PC-9 (cell line): ENCODE measurements at places on chromosomes 7 and 10.

GRCh38 chr7:138208142-138208570 is 131.9 kb downstream of the AKR1D1 start:
- no peak for DNase-seq

GRCh38 chr7:129943352-129943751 is 9.4 kb downstream of the UBE2H start:
- no peak for DNase-seq

- no peak for DNase-seq
Measured at GRCh38 chr7:135232720-135233119, 918 bp upstream of the STRA8 start.

GRCh38 chr7:36214608-36215456 is 61.8 kb downstream of the EEPD1 start:
- DNase-seq: no peak

- DNase-seq: no peak
Measured at GRCh38 chr7:3634396-3634795, 333.3 kb downstream of the SDK1 start.

DNA sequence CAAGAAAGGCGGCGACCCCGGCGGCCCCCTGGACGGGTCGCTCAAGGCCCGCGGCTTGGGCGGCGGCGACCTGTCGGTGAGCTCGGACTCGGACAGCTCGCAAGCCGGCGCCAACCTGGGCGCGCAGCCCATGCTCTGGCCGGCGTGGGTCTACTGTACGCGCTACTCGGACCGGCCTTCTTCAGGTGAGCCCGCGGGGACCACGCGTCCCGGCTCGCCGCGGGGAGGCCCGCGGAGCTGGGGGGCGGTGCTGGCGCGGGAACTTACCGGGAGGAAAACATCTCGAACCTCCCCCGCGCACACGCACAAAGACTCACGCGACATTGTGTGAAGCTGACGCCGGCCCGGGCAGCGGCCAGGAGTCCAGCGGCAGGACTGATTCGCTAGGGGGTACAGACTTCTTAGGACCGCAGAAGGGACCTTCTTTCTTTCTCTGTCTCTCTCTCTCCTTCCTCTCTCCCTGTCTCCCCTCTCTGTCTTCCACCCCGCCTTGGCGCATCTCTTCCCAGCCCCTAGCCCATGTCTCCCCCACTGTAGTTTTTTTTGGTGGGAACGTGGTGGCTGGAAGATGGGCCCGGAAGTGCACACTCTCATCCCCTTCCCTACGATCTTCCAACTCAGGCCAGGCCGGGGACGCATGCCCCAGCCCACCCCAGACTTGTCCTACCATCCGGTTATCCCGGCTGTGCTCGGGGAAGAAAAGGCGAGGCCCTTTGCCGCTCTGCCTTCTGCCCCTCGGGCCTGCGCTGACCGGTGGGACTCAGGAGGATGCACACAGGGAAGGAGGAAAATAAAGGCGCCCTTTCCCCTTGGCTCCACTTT is 1.2 kb downstream of the EN2 start:
- no peak for DNase-seq

GRCh38 chr7:127844707-127845331 is 186.4 kb downstream of the LRRC4 start:
- no peak for DNase-seq

- no peak for DNase-seq
Measured at GRCh38 chr10:75233444-75234016, 2.2 kb downstream of the COMTD1 start.

- no peak for DNase-seq
Measured at GRCh38 chr10:30169342-30169741, 110.0 kb upstream of the JCAD start.

DNA sequence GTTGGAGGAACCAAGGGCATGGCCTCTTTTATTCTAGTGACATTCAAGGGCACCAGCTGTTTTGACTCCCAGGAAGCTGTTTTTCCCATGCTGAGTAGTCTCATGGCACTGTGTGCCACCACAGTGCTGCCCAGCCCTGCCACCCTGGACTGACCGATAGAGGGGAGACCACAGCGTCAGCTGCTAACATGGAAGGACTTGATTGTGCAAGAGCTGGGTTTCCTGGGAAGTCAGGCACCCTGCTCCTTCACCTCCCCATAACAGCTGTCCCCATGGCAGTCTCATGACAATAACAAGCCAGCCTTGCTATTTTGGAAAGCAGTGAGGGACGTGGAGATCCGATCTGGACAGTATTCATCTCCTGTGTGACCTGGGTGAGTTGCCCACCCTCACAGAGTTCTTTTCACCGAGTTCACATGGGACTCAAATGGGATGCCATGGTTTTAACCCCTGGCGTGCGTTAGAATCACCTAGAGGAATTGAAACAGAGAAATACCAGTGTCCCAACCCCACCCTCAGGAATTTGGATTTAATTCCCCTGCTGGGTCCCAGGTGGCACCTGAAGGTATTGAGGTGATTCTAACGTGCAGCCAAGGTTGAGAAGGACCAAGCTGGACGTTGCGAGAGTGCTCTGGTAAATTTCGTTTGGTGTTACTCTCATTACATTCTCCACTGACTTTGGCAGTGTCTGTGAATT is 174.8 kb downstream of the CELF2 start:
- DNase-seq: no peak

DNA sequence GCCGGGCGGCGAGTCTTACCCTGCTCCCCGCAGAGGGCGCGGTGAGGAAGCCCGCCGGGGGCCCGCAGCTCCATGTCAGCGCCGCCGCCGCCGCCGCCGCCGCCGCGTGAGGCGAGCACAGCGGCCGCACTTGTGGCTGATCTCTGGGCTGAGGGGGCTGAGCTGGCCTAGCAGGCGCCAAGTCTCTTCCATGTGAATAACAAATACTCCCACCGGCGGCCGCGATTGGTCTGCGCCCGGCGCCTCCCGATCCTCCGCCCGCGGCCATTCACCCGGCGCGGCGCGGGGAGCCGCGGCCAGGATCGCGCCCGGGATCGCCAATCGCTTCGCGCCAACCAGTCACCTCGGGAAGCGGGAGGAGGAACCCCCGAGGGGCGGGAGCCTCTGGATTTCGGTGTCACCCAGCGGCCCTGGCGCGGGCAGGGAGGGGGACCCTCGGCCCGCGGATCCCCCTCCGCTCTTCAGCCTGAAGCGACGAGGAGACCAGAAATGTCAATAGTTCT is at the start of gene GRM8:
Gene GRM8, minus strand, starts transcription at position 164 of the 503 bp plus-strand sequence.
- no peak for DNase-seq

- no peak for DNase-seq
Measured at GRCh38 chr10:29495366-29495765, 139.4 kb downstream of the SVIL start.

- no peak for DNase-seq
Measured at GRCh38 chr7:153193144-153193595, 433.6 kb downstream of the ACTR3B start.

DNA sequence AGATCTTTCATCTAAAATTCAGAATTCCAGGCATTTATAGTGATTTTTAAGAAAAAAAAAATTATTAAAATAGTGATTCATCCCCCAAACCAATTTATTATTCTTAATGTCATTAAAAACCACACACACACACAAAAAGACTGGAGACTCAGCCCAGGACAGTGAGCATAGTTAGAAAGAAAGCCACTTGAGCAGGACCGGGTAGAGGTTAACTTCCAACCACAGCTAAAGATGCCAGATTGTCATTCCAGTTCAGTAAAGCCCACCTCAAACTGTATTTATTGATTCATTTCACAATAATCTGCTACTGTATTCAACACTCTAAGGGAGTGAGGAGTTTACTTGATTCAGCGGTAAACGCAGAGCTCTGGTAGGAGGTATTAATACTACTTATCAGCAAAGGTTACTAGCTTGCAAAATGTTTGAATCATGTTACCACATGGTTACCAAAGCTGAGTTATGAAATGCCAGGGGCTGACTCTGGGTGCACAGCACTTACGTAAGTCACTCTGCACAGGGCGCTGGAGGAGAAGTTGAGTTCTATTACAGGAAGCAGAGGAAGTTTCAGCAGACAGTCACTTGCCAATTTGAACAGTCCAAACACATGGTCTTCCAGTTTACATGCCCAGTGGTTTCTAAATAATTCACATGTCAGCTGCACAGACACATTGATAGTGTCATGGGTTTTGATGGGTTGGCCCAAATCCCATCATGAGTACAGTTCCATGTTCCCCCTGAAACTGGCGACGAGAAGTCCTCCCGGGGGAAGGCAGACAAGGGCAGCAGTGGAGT is 64.6 kb downstream of the KLF6 start:
- DNase-seq: no peak

- peak; percentile 75 for DNase-seq
Measured at GRCh38 chr10:112769611-112770370, 180.3 kb upstream of the TCF7L2 start.

- peak; percentile 55 for DNase-seq
Measured at GRCh38 chr7:73602721-73603651, 21.3 kb downstream of the MLXIPL start.

DNA sequence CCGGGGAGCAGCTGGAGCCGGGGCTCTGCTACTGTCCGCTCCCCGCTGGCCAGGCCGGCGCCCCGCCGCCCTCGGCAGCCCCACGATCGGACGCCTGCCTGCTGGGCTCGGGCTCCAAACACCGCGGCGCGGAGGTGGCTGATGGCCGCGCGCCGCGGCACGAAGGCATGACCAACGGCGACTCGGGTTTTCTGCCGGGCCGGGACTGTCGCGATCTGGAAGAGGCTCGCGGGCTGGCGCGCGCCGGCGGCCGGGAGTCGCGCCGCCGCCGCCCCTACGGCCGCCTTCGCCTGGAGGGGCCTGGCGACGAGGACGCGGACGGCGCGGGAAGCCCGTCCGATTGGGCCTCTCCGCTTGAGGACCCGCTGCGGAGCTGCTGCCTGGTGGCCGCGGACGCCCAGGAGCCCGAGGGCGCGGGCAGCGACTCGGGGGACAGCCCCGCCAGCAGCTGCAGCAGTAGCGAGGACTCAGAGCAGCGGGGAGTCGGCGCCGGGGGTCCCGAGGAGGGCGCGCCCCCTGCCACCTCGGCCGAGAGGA is 570 bp downstream of the TBC1D12 start:
- no peak for DNase-seq

DNA sequence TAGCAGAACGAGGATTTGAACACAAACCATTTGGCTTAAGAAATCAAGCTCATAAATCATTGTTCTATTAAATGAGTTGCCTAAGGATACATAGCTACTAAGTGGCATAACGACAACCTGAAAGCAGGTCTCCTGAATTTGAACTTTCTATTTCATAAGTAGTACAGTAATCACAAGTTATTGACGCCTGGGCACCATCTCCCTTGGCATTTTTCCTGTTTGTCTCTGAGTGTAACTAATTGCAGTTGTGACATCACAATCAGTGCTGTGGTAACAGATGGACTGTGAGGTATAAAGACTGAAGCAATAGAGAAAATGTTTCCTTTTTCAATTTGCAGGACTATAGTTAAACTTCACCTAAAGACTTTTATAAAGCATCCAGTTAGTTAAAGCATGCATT is 6.4 kb upstream of the CSTF2T start:
- no peak for DNase-seq
